Activated CD8-positive, alpha-beta memory T cell treated with anti-CD3 and anti-CD28 coated beads for 48 hours (primary cell): ENCODE measurements at places on chromosomes 16 and 17.
A peak's percentile ranks its signal among the peaks of the same experiment; 100 is the strongest.

GRCh38 chr17:66625311-66625767 lies 209.6 kb upstream of the CACNG5 start:
- no peak for DNase-seq

DNA sequence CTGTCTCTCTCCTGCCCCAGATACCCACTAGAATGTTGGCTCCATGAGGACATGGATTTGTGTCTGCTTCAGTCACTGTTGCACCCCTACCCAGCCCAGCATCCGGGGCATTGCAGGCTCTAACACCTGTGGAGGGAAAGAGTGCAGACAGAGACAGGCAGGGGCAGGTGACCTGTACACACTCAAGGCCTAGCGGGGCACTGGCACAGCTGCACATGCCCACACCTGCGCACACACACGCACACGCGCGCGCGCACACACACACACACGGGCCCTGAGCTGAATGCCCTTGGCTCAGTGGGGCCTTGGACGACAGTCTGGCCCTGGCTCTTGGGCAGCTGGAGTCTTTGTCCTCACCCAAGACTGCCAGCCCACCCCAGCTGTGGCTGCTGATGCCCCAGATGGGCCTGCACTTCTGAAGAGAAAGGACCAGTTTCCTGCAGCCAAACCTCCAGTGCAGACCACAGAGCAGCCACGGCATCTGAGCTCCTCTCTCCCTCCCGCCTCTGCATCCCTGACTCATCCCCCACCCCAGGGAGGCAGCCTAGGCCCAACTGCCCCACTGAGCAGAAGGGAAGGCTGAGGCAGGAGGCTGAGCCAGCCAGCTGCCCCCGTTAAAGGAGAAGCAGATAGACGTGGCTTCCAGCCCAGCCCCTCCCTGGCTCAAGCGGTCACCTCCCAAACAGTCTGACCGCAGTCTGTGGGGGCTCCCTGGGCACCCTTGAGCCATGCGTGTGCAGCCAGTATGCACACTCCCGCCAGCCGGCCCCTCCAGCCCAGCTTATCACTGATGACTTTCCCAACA lies 12.3 kb upstream of the RAI1 start:
- no peak for DNase-seq

DNA sequence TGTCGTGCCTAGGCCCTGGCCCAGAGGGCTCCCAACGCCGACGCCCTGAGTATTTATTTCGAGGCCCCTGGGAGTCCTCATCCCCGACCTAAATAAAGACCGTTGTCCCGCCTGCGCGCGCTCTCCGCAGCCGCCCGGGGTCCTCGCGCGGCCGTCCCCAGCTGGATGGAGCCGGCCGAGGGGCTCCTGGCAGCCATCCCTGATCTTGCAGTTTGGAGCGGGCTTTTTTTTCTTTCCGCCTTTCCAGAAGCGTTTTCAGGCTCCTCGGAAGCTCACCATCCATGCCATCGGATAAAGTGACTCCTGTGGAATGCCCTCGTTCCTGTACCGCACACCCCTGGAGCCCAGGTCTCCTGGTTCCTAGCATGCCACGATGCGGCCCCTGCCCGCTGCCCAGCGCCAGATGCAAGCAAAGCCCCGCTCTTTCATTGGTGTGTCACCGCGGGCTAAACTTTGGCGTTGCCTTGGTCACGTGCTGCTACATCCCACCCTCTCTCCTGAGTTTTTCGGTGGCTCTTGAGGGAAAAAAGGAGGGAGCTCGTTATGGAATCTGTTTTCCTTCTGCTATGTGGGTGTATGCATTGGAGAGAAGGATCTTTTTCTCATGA lies 716 bp downstream of the TMEM94 start:
- peak; percentile 6 for DNase-seq

GRCh38 chr17:75475144-75475835 lies 18.9 kb downstream of the TMEM94 start:
- DNase-seq: no peak

DNA sequence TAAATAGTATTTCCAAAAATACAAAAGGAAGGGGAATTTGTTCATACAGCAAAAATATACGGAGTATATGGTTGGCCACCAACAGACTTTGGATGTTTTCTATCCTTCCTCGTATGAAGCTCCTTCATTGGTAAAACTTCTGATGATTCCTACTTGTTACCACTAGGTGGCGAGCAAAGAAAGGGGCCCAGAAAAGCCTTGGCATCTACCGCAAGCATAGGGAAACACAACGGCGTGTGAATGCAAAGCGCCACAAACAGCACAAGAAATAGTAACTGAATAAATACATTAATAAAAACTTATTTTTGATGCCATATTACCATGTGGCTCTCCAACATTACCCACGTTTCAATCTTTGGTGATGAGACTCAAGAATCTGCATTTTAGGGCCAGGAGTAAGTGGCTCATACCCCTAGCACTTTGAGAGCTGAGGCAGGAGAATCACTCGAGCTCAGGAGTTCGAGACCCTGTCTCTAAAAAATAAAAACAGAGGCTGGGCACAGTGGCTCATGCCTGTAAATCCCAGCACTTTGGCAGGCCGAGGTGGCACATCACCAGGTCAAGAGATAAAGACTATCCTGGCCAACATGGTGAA lies 34.5 kb downstream of the YWHAE start:
- DNase-seq: no peak

DNA sequence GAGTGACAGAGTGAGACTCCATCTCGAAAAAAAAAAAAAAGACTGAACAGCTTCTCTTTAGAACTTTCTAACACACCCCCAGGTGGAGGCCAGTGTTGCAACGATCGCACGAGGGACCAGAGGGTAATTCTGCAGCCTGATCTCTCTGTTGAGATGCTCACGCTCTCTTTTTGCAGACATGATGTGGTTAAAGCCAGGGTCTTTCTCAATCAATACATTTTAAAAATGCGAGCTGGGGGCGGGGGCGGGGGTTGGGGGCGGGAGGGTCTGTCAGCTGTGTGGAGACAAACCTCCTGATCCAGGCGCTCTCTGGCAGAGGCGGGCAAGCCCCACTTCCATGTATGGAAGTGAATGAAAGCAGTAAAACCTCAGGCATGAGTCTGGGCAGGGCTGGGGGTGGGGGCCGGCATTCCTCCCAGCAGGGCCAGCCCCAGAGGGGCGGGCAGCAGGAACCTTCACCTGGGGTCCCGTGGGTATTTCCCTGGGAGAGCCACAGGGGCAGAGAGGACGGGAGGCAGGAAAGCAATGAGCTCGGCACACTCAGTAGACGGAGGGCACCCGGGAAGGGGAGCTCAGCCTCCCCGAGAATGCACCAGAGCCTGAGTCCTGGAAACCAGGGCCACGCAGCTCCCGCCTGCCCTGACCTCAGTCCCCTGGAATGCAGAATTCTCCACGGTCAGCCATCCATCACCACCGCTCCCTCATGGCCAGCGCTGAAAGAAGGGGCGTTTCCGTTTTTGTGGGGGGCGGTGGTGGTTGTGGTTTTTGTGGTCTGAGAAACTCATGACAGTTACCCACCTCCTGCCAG lies 28.0 kb downstream of the NXN start:
- no peak for DNase-seq

DNA sequence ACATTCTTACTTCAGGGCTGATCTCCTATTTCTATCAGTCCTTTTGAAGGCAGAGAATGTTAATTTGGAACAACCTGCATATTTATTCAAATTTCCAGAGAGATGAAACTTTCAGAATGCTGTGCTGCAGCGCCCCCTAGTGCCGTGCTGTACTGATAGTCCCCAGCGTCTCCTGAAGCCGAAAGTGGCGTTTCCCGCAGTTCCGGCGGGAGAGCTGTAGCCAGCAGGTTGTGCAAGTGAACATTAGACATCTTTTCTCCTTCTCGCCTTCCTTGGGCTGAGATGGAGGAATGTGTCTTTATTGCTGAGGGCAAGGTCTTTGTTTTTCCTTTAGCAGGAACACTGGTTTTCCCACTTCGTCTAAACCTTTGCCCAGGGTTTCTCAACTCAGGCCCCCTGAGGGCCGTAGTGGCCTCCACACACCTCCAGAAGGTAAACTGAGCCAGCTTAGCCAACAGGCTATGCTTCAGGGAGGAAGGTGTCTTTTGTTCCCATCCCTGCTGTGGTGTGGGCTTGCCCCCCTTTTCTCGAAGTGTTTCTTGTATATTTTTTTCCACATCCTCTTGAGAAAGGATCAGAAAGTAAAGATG lies 26.4 kb downstream of the USP10 start:
- peak; percentile 30 for DNase-seq

GRCh38 chr17:50346313-50347116 lies 589 bp downstream of the XYLT2 start:
- peak; percentile 11 for DNase-seq

DNA sequence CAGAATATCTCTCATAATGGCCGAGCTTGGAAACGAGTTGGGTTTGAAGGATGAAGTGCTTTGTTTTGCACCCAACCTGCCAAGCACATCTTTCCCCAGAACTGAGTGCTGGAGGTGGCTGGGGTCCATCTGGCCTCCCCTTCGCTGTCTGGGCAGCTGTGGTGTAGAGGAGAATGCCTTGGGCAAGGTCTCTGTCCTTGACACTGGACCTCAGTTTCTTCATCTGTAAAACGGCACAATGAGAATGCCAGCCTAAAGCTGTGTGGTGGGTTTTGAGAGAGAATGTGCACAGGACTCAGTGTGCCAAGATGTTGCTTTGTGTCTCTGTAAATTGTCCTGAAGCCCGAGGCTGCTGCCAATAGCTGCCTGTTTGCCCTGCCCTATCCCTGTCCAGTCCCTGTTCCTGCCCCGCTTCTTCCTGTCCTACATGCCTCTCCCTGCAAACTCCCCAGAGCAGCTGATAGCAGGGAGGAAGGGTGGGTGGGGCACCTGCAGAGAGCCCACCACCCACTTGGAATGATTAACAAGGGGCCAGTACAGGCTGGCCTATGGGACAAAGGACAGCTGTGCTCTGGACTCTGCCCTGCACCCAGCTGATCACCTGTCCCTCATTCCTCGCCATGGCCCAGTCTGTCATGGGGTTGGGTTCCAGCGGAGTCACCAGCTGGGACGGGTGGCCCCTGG lies 15.3 kb downstream of the LASP1 start:
- DNase-seq: no peak

- DNase-seq: no peak
These were observed 25.4 kb downstream of the CTU2 start for GRCh38 chr16:88731699-88732098.

DNA sequence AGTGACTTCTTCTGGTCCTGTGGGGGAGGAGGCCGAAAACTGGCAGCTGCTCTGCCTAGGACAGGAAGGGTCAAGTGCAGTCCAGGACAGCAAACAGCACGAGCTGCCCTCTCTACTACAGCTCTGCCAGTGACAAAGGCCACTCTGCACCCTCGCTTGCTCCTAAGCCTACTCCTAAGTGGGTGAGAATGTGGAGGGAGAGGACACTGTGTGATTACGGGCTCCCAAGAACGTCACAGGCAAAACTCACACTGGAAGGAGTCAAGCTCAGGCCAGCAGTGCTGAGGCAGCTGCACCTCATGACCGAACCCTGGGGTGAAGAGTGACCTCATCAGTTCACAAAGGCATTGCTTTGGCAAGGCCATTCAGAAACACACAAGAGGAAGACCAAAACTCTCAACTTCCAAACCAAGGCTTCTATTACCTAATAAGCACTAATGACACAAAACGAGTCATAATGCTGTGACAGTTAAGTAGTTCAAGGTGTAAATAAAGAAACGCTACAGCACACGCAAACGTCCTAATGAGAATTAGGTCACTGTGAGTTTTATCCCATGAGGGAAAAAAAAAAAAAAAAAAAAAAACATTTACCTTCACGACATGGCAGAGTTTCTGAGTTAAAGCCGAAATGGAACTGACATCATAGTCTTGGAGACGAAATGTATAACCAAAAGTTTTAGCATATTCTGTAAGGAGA lies 35.1 kb downstream of the MARF1 start:
- DNase-seq: no peak
